NCI-H187 (cell line): ENCODE measurements at places on chromosomes 1 and 21.

DNA sequence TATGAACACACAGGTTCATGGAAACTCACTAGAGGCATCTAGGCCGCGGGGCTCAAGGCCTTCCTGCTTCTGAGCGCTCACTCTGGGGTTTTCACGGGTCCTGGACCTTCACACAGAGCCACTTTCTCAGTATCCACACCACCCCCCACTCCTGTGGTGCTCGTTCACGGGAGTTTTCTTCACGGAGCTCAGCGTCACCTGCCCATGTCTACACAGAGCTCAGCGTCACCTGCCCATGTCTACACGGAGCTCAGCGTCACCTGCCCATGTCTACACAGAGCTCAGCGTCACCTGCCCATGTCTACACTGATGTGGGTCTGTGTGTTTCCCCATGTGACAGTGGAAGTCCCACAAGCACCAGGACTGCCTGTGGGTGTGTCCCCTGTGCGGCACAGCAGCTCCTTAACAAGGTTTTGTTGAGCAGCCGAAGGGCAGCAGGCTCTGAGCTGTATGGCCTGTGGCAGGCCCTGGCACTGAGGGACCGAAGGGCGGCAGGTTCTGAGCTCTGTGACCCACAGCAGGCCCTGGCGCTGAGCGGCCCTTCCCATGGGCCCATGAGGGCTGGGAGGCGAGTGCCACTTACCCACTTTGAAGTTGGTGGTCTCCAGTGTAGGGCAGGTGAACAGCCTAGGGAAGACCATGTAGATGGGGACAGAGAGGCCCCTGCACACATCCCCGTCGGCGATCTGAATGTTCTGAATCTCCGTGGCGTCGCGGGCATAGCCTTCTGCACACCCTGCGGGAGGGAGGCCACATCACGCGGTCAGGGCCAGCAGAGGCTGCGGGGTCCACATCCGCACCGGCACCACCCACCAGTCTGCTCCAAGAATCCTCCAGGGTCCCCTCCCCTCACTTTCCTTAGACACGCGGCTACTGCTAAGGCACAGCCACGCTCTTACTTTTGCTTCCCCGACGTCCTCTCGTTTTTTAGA lies 39.8 kb downstream of the VPS26C start:
- DNase-seq: no peak

DNA sequence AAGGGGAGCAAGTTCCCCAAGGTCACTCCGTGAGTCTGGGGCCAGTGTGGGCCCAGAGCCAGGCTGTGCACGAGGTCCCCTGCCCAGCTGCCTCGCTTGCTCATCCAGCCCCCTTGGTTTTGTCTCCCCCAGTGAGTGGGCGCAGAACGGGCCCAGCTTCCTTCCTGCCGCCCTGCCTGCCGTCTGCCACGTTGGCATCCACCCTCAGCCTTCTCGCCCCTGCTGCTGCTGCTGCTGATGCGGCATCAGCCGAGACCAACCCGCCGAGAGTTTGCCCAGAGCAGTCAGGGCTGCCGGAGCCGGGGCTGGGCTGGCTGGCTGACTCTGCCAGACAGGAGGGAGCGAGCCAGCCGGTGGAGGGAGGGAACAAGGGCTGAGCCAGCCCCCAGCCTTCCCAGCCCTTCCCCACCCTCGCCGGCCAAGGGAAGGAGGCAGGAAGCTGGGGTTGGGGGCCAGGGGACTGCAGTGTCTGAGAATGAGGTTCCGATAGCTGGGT lies 31.4 kb upstream of the WASF2 start:
- no peak for DNase-seq

- DNase-seq: no peak
Measured at GRCh38 chr1:16386454-16387113, 19.5 kb downstream of the SZRD1 start.

DNA sequence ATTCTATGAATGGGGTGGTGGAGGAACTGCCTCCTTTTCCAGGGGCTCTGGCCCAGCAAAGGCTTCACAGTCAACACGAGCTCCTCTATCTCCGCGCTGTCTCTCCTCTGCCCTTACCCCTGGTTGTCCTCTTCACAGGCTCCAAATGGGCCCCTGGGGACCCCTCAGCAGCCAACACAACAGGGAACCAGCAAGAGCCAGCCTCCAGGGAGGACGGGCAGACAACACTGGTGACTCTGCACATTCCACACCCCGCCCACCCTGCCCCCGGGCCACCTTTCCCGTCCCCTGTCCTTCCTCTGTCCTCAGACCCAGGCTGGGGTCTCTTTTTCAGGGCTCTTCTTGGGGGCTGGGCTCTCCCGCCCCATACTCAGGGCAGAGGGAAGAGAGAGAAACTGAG lies 17.5 kb upstream of the ETV3 start:
- no peak for DNase-seq

- DNase-seq: no peak
Measured at GRCh38 chr1:143720087-143721023, 251.4 kb downstream of the FAM72C start.

DNA sequence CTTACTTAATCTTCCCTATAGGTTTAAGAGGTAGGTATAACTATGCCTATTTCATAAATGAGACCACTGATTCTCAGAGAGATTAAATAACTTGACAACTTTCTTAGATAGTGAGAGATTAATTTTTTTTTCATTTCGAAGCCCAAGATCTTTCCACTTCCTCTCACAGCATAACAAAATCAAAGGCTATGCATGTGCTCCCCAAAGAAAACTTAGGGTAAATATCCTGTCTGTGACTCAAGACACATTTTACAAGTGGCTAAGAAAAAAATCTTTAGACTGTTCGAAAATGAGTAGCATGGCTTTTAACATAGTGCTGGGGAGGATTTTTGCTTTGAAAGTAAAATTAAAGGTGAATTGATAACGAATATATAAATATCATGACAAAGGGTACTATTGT lies 8.2 kb upstream of the C1orf141 start:
- DNase-seq: no peak

GRCh38 chr1:208868554-208868953 lies 624.4 kb upstream of the PLXNA2 start:
- DNase-seq: no peak

- peak; percentile 38 for DNase-seq
Measured at GRCh38 chr1:165444897-165445370, at the start of gene RXRG. TSS of gene RXRG (minus strand) at chr1:165445126. CDS start at chr1:165444893, 233 bp downstream.
